ENCODE measurements at places on chromosomes 7 and 10. TPM values are rescaled to one million over a fixed set of nuclear protein-coding genes. Genes with fewer than 3 reads are reported as not detected.

Gene BTBD16
- total RNA-seq = 0.82 TPM

Gene EPO
- total RNA-seq = not detected

Gene HOXA9
- total RNA-seq = 0.63 TPM

Gene OR6V1
- total RNA-seq = not detected

Gene TDRD1
- total RNA-seq = not detected

Gene MYPN
- total RNA-seq = 3.2 TPM

Gene C10orf105
- not detected for total RNA-seq

Measured in A549 treated with CORT108297 at 1 μM for 4 hours (cell line).